ENCODE measurements at places on chromosomes 1 and 21.

DNA sequence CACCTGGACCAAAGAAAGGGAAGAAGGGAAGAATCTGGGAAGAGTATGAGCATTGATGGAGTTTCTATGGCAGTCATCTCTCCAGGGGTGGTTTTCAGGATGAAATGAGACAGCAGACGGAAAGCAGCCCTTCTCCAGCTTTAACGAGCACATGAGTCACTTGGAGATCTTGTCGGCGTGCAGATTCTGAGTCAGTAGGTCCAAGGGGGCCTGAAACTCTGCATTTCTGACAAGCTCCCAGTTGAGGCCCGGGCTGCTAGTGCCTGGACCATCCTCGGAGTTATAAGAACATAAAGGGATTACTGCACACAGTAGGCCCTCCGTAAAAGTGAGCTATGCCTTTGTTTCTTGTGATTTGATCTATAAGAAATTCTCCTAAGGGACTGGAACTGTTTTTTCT, 17.6 kb downstream of the HSPG2 start:
- no peak for DNase-seq

DNA sequence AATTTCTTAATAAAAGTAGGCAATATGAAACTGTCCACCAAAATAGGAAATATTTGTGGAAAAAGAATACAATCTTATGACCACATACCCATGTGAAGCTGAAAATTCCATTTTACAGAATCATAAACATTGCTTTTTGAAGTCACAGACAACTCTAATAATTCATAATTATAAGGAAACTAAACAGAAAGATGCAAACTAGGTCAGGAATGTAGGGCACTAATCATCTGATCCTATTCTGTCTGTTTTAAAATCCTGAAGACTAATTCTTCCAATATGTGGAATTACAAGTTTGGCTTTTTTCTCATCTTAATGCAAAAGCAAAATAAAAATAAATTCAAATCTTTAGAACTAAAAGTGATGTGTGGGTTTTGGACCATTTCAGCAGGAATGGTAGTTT, 528.6 kb downstream of the LTN1 start:
- DNase-seq, result no peak

- DNase-seq, result no peak
Measured at GRCh38 chr1:222769181-222769580, 32.2 kb downstream of the FAM177B start.

- no peak for DNase-seq
Measured at GRCh38 chr1:114043054-114043453, 63.8 kb downstream of the OLFML3 start.

DNA sequence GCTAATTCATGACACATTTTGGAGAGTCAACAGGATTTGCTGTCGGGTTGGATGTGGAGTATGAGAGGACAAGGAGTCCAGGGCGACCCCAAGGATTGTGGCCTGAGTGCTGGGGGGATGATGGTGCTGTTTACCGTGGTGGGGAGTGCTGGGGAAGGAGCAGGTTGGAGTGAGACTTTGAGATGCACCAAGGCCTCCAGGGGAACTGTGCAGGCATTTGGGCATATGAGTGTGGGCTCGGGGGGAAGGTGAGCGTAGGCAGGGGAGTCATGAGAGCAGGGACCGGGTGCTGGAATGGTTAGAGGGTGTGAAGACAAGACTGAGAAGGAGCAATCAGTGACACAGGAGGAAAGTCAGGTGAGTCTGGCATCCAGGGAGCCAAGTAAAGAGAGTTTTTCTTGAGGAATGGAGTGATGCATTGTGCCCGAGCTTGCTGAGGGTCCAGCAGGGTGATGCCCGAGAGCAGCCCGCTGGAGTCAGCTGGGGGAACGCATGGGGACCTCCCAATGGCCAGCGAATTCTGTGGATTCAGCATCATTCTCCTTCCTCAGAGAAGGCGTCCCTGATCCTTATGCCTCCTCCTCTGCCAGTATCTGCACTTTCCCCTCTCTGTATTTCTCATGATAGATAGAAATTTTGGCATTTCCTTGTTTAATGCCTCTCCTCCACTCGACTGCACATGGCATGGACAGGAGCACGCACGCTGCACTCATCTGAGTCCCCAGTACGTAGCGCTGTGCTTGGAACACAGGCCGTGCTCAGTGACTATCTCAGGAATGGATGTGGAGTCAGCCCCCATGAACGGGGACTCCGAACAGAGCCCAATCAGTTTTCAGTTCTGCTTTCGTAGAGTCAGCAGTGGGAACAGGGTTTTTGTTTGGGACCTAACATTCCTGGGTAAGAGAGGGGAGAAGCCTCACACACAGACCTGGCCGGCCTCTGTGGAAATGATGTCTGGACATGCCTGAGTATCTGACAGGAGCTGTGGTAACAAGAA, 52.1 kb upstream of the ETV3 start:
- DNase-seq, result no peak

- DNase-seq, result no peak
Measured at GRCh38 chr1:210655511-210655910, 326.8 kb downstream of the HHAT start.

DNA sequence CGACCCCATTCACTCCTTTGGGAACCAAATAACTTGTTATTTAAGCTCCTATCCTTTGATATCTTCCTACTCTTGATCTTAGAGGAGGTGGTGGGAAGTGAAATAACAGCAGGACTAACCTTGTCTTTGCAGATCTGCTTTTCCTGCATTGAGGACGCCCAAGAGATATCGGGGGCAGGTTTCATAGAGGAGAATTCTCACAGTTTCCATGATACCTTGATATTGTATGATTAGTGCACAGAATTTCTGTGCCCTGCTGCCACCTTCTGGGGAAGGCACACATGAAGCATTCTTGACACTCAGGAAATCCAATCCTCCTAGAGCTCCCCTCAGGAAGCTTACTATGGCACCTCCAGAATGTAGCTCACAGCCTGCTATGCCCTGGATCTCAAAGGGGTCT, 1.6 kb downstream of the CD1B start:
- no peak for DNase-seq

DNA sequence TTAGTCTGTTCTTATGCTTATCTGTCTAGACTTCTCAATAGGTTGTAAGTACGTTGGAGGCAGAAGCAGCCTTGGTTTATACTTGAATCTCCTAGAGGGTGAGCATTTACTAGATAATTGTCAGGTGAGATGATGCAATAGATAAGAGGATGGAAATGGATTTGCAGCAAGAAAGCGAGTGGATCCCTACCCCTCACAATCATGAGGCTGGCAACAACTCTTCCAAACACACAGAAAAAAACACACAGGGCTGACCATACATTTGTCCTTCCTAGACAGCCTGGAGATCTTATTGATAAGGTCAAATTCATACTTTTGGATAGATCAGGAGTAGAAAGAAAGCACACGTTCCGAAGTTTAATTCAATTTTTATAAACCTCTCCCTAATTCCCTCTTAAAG, 481.4 kb upstream of the CAMK1G start:
- no peak for DNase-seq

GRCh38 chr1:179187043-179187442, 42.4 kb downstream of the ABL2 start:
- DNase-seq, result no peak

GRCh38 chr1:226009650-226010044, 10.5 kb upstream of the SDE2 start:
- no peak for DNase-seq

- DNase-seq, result no peak
Measured at GRCh38 chr21:36707763-36708285, 8.9 kb downstream of the SIM2 start.

GRCh38 chr1:175129182-175129581, 61.5 kb downstream of the TNN start:
- DNase-seq, result no peak

DNA sequence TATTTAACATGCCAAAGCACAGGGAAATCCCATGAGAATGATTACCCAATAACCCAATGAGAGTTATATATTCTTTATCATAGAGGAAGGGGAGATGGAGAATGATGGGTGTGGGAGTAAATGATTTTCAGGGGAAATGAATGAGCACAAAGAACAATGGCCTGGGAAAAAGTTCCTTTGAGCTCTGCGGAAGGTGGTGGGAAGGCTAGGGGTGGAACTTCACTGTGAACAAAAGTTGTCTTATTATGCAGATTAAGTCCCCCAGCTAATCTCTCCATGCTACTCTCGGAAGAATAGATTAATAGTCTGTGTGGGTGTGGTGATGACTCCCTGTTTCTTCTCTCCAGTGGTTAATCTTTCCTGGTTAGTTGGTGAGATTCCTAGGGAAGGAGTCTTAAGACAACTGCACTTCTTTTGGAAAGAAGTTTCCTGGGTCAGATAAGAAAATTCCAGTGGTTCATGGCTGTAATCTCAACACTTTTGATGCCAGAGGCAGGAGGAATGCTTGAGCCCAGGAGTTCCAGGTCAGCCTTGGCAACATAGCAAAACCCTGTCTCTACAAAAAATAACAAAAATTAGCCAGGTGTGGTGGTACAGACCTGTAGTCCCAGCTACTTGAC, 71.6 kb downstream of the DNTTIP2 start:
- DNase-seq, result no peak

- DNase-seq, result no peak
Measured at GRCh38 chr1:3268281-3268680, 186.2 kb upstream of the ARHGEF16 start.

GRCh38 chr1:222454782-222455181, 93.1 kb downstream of the HHIPL2 start:
- DNase-seq, result peak; percentile 11
